ENCODE measurements at places on chromosomes 2 and 18. TPM values are rescaled to one million over a fixed set of nuclear protein-coding genes. Genes with fewer than 3 reads are reported as not detected.
A peak's percentile ranks its signal among the peaks of the same experiment; 100 is the strongest.

DNA sequence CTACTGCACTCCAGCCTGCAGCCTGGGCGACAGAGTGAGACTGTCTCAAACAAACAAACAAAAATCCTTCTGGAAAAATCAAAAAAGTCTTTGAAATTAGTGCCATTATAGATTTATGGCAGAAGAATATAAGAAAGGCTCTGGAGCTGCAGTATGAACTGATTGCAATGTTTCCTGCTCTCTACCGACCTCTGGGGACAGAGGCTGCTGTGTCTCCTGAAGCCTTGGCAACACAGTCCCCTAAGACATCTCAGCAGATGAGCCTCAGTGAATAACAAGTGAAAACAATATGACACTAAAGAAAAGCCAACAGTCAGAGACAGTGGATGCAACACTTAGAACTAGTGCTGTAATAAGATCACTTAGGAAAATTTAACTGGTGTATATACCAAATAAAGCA lies 494.9 kb upstream of the LRATD1 start:
- no peak for DNase-seq

- no peak for DNase-seq
Observed at GRCh38 chr18:3554091-3554601, 104.2 kb downstream of the TGIF1 start.

DNA sequence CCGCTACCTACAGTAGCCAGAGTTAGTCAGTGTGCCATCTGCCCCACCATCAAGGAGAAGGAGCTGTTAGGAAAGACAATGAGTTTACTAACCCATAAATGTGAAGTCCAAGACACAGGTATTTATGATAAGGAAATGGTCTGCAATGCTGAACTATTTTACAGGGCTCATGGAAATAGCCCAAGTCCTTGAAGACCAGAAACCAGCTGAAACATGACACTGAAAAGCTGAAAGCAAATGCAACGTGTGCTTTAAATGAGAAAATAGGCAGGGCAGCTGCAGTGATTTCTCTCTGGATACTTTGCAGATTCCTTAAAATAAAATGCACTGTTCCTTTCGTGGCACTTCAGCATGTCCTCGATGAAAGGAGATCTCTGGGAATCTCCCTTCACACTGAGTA lies 256.4 kb upstream of the TCF4 start:
- no peak for DNase-seq

DNA sequence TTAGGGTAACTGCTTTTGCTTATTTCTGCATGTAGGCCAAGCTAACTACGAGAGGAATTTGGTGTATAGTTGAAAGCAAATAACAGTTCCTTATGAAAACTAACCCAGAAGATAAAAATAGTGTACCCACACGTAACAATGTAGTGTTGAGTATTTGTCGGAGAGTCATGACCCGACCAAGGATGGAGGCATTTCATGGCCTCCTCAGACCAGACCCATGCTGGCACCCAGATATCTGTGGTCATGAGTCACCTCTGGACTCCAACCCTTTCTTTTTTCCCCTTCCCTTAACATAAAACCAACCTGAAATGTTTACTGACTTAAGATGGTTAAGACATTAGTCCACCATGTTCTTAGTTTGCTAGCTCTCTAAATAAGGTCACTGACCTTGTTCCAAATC lies 318.7 kb downstream of the NOL4 start:
- no peak for DNase-seq

Gene MRPS9
- total RNA-seq: 16.1 TPM

DNA sequence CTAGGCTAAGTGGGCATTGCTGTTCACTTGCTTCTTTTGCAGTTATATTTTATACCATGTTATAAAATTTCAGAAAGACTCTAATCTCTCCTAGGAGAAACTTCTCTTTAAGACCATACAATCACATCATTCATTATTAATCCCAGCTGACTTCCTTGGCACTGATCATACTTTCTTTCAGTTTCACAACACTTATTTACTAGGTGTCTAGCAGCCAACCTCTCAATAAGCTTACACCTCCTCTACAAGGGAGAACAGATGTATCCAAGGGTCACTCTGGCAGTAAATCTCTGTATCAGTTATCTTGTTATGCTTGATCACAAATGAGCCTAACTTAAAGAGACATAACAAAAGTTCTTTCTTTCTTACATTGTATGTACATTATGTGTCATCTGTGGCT lies 69.8 kb upstream of the EPB41L5 start:
- DNase-seq: no peak

DNA sequence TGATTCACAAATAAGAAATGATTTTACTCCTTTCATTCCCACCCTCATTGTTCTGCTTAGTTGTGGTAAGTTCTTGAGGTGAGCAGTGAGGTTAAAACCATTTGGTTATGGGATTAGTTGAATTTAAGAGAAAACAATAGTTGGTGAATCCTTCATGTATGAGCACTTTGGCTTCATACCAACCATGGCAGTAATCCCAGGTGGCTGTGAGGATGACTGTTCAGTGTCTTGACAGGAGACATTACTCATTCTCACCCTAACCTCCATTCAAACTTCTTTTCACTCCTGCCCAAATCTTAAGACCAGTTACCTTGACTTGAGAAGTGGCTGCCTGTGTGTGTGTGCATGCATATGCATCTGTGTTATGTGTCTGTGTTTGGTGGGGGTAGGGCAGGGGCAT lies 143.1 kb downstream of the SETBP1 start:
- no peak for DNase-seq

DNA sequence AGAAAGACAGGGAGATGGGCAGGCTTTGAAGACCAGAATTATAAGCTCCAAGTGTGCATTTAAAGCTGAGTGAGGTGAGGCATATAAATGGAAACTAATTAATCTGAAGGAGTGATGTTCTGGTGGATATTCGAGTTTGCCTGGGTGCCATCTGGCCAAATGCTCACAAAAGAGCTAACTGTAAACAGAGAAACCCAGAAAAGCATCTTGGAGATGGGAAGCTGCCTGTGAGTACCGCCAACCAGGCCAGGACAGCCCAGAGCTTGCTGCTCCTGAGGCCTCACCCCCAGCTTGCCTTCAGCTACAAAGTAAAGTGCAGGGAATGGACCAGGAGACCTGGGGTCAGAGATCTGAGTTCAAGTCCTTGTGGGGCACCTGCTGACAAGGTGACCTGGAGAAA lies 446.1 kb upstream of the MYT1L start:
- DNase-seq: no peak

DNA sequence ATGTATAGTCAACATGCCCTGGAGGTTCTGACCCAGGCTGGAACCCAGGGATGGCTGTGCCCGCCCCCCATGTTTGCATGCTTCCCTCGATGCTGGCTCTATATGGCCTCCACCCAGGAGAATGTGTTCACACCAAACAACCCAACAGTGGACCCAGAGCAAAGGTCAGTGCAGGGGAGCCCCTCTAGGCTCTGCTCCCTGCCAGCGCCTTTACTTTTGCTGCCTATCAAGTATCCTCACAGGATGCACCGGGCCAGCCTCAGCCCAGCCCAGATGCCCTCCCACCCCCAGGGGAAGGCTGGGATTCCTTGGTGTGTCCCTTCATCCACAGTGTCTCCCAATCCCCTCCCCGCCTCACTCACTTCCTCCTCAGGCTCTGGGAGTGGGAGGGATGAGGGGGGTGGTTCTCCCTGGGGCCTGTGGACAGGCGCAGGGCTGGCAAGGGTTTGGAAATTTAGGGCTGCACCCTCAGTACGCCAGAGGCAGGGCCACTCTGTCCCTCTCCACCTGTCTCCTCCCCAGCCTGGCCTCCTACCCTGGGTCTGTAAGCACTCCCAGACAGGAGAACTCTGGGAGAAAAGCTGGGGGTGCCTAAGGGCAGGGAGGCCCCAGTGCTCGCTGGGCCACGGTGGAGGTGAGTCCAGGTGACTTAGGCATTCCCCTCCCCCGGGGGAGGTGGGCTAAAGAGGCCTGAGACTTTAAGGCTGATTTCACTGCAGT lies 2.3 kb downstream of the ATP6V1B1 start:
- DNase-seq: peak; percentile 85

DNA sequence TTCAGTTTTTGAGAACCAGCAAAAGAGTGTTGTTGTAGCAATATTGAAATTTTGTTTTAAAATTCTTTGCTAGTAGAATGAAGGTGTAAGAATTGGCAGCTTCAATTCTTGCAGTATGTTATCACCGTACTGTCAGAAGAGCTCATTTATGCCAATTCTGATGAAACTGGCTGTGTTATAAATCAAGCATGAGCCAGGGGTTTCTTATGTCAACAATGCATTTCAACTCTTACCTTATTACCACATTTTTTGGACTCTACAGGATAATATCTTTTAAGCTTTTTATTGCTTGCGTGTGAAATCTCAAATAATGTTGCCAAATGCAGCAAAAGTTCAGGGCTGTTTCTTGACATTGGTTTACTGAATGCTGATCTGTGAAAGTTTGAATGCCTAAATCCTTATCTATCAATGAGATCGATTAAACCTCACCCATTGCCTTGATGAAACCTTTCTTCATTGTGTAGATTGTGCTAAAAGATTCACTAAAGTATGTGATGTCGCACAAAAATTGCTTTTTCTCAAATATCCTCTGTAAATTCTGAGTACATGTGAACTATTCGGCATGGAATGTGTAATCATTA lies 1389.3 kb upstream of the ZEB2 start:
- no peak for DNase-seq

Gene STARD6
- total RNA-seq: not detected

Gene ARHGEF33
- total RNA-seq: 0.52 TPM

DNA sequence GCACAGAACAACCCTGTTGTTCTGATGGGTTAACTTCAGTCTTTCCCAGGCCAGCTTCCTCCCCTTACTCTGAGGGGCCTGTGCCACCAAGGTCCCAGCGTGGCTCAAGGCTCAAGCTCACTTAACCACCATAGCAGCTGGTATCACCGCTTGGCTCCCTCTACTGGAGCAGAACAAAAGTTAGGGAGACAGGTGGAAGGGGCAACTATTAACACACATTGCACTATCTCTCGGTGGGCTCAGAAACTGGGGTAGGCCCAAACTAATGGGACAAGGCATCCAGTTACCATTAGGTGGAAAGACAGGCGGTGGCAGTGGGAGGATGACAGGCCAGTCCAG lies 88.7 kb upstream of the ATL2 start:
- DNase-seq: no peak

GRCh38 chr18:62682371-62682770 lies 33.0 kb upstream of the PHLPP1 start:
- DNase-seq: no peak

Gene RHBDD1
- total RNA-seq: 7.8 TPM

DNA sequence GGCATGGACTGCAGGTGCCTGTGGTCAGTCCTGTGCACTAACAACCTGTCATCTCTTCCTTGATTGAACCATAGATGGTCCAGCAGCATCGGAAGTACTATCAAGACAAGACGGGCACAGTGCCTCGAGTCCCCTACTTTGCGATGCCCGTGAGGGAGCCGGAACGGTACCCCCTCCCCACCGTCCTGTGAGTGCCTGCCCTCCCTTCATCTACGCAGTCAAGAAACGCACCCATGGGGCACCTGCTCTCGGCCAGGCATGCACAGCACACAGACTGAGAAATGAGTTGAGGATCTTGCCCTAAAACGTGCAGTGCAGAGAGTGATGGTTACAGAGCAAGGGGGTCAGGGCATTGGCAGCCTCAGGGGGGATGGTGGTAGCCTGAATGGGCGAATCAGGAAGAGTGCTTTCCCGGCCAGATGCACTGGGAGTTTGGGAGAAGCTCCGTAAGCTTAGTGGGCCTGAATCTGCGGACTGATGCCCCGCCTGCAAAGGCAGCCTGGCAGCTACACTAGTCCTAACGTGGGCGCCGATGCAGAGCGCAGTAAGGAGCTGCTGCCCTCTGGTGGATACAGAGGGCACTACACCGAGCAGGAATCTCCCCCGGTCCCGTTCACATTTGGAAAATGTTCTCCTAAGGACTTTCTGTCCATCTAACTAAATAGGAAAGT lies 63.6 kb downstream of the CIB4 start:
- peak; percentile 44 for DNase-seq

Gene INO80D
- 13.4 TPM for total RNA-seq

- DNase-seq: no peak
Observed at GRCh38 chr18:60050821-60051220, 151.0 kb downstream of the PMAIP1 start.

- no peak for DNase-seq
Observed at GRCh38 chr2:6369266-6369665, 496.4 kb downstream of the CMPK2 start.

DNA sequence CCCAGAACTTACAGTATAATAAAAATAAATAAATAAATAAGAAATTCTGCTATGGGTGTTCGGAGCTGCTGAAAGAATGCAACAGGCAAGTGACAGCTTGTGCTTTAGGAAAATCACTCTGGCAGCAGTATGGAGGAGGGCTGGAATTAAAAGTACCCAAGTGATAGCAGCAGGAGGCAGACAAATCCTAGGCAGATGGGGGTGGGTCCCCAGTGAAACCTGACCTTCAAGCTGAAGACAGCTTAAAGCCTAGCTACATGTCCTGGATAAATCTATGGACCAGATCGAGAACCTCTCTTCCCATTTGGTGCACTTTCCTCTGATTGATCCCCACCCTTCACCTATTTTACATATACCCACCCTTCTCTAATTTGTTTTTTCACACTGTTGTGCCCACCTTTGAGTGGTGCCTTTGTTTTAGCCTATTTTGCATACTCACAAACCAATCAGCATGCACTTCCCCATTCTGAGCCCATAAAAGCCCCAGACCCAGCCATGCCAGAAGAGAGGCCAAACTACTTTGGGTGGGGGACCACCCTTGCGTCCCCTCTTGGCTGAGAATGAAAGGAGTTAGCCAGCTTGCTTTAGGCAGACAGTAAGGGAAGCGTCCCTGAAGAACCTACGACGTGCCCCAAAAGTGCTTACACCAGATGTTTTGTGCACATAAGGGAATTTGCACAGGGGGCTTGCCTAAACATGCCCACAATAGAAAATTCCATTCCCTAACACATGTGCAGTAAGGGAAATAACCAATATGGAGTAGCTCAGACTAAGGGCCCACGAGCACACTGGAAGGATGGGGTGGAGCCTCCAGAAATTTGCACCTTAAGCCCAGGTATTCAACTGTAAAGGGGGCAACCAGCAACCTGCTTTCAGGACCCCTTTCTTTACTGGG lies 3.0 kb downstream of the METTL8 start:
- DNase-seq: no peak

Gene ACVR1C
- 0.23 TPM for total RNA-seq

DNA sequence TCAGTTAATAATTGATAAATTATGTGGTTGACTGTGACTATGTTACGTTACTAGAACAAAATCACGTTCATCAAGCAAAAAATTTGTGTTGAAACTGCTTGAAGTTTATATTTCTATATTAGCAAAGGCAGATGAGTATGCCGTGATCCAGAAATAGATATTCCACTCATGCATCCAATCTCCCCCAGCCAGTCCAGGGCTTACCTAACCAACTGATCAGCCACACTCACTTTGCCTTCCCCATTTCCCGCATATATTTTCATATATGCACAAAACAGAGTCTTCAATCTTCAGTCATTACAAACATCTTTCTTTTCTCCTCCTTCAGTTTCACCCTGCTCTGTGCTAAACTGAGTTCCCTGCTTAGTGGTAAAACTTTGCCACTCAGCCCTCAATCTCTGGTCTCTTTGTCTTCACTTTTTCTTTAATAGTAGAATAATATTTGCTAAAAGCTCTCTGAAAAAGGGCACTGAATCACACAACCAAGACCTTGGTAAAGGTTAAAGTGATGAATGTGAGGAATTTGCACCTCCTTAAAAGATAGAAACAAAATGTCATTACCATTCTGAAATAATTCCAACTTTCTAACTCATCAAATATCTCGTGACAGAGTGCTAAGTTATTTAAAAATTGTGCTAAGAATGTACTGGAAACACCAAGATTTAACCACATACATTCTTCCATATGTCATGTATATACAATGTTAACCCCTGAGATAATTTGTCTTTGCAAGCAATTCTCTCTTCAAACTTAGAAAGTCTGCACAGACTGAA lies 893.2 kb upstream of the CRIM1 start:
- no peak for DNase-seq
